ENCODE measurements at places on chromosomes 13 and 19.

DNA sequence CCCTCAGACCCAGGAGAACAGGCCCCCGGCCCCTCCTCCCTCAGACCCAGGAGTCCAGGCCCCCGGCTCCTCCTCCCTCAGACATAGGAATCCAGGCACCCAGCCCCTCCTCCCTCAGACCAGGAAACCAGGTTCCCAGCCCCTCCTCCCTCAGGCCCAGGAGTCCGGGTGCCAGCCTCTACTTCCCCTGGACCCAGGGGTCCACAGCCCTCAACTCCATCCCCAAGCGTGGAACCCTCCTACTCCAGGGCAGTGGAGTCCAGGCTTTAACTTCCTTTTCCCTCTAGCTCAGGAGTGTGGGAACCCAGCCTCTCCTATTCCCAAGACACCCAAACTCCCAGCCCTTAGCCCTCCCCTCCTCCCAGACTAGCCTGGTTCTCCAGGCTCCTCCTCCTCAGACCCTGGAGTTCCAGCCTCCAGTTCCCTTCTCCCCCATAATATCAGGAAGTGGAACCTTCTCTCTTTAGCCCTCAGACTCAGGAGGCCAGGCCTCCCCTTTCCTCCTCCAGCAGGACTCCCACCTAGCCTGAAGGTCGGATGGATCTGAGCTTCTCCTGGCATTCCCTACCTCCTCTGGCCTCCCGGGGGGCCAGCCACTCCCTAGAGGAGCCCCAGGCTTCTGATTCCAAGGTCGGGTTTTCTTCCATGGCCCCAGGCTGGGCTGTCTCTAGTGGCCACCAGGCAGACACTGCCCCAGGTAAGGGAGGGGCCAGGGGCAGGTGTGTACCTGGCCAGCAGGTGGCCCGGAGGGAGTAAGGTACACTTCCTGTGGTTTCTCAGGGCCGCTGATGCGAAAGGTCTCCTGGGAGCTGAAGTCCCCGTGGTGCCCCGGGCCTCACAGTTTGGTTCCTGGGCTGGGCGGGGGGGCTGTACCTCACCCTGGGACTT, at the start of gene TMC4:
TSS of gene TMC4 (minus strand) at position 690 of the 888 bp plus-strand sequence. CDS start at position 647, 43 bp downstream.
- DNase-seq = no peak

- no peak for DNase-seq
Observed at GRCh38 chr13:20219577-20219976, 12.5 kb downstream of the GJB6 start.

DNA sequence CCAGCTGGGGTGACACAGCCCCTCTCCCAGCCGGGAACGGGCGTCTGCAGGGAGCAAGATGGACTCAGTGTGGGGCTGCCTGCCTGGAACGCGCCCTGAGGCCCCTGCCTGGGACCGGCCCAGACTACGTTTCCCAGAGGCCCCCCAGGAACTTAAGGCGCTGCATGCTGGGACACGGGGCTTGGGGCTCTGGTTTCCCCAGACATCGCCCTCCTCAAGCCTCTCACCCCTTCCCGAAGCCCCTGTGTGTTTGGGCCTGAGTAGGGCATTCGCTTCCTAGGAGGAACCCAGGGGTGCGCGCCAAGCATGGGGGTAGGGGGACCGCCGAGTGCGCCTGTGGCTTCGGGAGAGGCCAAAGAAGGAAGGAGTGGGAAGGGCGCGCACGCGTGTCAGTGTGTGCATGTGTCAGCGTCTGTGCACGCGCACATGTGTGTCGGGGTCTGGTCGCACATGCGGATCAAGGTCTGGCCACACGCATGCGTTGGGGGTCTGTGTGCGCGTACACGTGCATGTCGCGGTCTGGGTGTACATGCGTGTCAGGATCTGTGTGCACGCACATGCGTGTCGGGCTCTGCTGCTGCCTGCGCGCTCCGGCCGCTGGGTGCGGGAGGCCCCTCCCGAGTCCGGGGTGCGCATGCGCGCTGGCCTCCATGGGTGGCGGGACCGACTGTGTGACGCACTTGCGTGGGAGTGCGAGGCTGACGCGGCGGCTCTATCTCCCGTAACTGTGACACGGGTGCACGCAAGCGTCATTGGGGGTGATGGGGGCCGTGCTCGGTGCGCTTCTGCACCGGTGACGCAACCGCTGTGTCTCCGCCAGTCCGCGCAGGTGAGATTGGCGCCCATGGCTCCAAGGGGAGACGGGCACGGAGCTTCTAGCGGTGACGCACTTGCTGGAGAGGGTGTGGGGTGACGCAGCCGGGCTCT, 16.2 kb downstream of the ZNF331 start:
- DNase-seq = peak; percentile 83

- DNase-seq = no peak
Observed at GRCh38 chr19:5680084-5680436, 256 bp downstream of the MICOS13 start.

DNA sequence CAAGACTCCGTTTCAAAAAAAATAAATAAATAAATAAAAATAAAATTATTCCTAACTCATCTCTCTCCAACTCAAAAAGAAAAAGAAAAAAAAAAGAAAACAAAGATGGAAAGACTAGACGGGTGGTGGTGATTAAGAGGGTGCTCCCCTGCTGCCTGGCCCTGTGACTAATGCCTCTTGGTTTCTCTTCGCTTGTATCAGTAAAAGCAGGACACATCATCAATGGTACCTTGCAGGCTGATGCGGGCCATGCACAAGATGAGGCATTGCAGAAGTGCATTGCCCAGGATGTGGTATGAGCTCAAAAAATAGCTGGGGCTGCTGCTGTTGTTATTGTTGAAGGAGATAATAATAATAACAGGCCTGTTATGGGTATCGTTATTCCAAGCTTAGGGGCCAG, 14.6 kb downstream of the ACER1 start:
- DNase-seq = no peak

- no peak for DNase-seq
Observed at GRCh38 chr19:35908973-35909683, 1.0 kb upstream of the TYROBP start.

- no peak for DNase-seq
Observed at GRCh38 chr13:52798770-52799430, 49.5 kb downstream of the PCDH8 start.

- DNase-seq = no peak
Observed at GRCh38 chr19:6213266-6213595, 66.5 kb downstream of the MLLT1 start.

- no peak for DNase-seq
Observed at GRCh38 chr13:28355046-28355821, 139.7 kb downstream of the FLT1 start.

DNA sequence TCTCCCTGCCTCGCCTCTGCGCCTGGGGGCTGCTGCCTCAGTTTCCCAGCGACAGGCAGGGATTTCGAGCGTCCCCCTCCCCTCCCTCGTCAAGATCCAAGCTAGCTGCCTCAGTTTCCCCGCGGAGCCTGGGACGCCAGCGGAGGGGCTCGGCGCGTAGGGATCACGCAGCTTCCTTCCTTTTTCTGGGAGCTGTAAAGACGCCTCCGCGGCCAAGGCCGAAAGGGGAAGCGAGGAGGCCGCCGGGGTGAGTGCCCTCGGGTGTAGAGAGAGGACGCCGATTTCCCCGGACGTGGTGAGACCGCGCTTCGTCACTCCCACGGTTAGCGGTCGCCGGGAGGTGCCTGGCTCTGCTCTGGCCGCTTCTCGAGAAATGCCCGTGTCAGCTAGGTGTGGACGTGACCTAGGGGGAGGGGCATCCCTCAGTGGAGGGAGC, 722 bp upstream of the ICAM1 start:
- peak; percentile 69 for DNase-seq

DNA sequence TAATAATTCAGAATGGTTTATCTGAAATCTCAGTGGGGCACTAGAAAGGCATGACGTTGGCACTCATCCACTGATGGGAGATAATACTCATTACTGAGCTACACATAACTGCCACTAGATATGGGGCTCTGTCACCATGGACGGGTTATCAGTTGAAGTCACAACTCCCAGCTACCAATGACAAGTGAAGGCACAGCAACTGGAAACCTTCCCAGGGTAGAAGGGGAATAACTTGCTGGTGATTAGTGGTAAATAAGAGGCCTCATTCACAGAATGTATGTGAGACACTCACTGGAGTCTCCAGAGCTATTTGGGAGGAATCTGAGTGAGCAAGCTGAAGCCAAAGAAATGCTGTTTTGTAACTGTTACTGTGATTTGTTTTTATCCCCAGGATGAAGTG, 249.6 kb downstream of the ENOX1 start:
- DNase-seq = no peak

GRCh38 chr13:94864474-94864873, 152.1 kb upstream of the SOX21 start:
- no peak for DNase-seq

- DNase-seq = no peak
Observed at GRCh38 chr19:50460161-50460765, 16.0 kb upstream of the EMC10 start.

GRCh38 chr19:39424934-39425333, 10.8 kb downstream of the RPS16 start:
- DNase-seq = no peak

All from stimulated activated CD8-positive, alpha-beta memory T cell treated with anti-CD3 and anti-CD28 coated beads, Interleukin-4, amount 100 ng/mL, for 24 hours (primary cell).